Heart right ventricle (tissue), 16 donors: ENCODE measurements at places on chromosomes 1 and 21. TPM values are rescaled to one million over a fixed set of nuclear protein-coding genes. Genes with fewer than 3 reads are reported as not detected.

OVAAL gene
- 1.8 TPM for total RNA-seq

SCNM1 gene
- total RNA-seq: 18.8 TPM

UBQLN4 gene
- 19.9 TPM for total RNA-seq

AUNIP gene
- total RNA-seq: not detected

TIE1 gene
- 27.2 TPM for total RNA-seq

RNU1-3 gene
- 2,856 TPM for total RNA-seq

ALX3 gene
- total RNA-seq: not detected

FGR gene
- total RNA-seq: 2.5 TPM

EDARADD gene
- total RNA-seq: 2.5 TPM

SH3D21 gene
- 1.5 TPM for total RNA-seq

NCDN gene
- 33.1 TPM for total RNA-seq

MAP10 gene
- total RNA-seq: 3.2 TPM

CELF3 gene
- total RNA-seq: not detected
